NCI-H1092 treated with DMSO at 0.1 percent for 48 hours (cell line): ENCODE measurements at places on chromosomes 12 and 14.

- DNase-seq = no peak
These were observed 7.2 kb downstream of the MCRS1 start for GRCh38 chr12:49560695-49561094.

- DNase-seq = no peak
These were observed 53.1 kb downstream of the KIF26A start for GRCh38 chr14:104191409-104191997.

- peak; percentile 7 for DNase-seq
These were observed 170.8 kb downstream of the RPL10L start for GRCh38 chr14:46480817-46481216.

DNA sequence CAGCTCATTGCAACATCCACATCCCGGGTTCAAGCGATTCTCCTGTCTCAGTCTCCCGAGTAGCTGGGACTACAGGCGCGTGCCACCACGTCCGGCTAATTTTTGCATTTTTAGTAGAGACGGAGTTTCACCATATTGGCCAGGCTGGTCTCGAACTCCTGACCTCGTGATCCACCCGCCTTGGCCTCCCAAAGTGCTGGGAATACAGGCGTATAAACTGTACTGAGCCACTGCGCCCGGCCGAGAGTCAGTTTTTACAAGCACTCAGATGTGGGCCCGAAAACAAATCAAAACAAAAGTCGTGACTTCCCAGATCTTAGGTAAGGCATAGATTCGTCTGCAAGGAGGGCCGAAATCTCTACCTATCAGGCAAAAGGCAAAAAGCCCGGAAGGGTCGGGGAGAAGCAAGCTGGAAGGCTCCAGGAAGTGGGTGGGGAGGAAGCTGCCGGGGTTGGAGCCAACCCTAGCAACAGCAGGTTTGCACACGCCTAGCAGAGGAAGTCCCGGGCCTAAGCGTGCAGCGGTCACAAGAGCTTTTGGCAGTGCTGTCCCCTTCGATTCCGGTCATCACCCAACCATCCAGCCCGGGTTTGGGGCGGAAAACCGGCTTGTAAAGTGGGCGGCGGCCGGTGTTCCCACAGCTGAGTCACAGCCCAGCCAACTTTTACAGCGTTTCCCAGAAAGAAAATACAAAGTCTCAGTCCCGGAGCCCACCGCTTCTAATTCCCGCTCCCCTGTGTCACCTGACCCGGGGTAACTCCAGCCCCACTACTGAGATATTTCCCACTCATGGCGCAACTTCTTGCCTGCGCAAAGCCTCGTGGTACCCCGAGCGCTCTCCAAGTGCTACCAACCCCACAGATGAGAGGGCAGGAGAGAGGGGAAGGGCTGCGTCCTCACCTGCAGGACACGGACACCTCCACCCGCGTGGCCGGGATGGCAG lies 583 bp downstream of the CPNE8 start:
- no peak for DNase-seq

- no peak for DNase-seq
These were observed 193.5 kb upstream of the CNOT2 start for GRCh38 chr12:70049596-70050360.

GRCh38 chr12:133222211-133222610 lies 13.5 kb downstream of the ANHX start:
- DNase-seq = no peak

DNA sequence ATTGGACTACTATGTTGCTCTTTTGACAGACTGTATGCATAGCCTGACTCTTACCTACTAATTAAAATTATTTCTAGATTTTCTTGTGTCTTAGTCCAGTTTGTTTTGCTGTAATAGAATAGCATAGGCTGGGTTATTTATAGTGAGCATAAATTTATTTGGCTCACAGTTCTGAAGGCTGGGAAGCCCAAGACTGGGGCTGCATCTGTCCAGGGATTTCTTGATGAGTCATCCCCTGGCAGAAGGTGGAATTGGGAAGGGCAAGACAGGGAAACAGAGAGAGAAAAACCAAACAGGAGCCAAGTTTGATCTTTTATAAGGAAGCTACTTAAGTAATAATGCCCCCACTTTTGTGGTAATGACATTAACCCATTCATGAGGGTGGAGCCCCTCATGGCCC lies 759.2 kb upstream of the LRFN5 start:
- no peak for DNase-seq

DNA sequence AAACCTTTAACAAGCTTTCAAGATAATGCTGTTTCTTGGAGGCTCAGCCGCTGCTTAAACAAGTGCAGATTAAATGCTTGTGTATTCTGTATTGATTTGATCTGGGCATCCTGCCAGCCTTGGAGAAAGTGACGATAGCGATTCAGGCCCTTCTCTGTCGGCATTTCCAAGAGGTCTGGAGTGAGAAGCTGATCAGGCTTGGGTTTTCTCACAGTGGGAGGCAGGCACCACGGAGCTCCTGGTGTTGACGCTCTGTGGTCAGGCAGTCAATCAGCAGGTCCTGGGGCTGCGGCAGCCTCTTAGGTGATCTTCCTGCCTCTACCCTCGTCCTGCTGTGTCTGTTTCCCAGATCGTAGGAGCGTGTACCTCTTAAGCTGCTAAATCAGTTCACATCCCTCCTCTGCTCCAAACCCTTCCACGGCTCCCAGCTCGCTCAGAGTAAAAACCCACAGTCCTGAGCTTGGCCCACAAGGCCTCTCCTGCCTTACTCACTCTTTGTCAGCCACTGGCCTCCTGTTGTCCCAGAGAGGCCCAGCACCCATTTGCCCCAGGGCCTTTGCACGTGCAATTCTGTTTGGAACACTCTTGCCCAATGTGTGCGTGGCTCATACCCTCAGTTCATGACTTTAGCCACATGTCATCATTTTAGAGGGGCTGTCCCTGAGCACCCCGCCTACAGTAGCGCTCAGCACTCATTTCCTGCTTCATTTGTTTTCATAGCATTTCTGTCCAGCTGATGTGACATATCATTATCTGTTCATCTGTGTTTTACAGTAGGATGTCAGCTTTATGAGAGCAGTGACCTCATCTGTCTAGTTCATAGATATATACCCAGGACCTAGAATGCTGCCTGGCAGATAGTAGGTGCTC lies 155.4 kb downstream of the AACS start:
- DNase-seq = peak; percentile 7

GRCh38 chr14:92389598-92390158 lies 66.7 kb downstream of the SLC24A4 start:
- DNase-seq = no peak

DNA sequence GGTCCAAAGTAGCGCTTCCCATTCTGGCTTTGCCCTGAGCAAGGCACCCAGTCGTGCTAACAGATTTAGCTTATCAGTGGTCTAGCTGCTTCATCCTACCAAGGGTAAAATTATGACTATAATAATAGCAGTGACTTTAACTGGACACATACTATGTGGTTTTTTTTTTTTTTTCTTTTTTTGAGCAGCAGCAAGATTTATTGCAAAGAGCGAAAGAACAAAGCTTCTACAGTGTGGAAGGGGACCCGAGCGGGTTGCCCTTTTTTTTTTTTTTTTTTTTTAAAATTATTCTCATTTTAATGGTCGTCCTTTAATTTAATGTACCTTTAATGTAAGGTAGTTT lies 505 bp downstream of the HELB start:
- no peak for DNase-seq

GRCh38 chr12:76874491-76875190 lies 4.2 kb downstream of the CSRP2 start:
- no peak for DNase-seq

- DNase-seq = no peak
These were observed 40.7 kb downstream of the TESC start for GRCh38 chr12:117058442-117059072.

DNA sequence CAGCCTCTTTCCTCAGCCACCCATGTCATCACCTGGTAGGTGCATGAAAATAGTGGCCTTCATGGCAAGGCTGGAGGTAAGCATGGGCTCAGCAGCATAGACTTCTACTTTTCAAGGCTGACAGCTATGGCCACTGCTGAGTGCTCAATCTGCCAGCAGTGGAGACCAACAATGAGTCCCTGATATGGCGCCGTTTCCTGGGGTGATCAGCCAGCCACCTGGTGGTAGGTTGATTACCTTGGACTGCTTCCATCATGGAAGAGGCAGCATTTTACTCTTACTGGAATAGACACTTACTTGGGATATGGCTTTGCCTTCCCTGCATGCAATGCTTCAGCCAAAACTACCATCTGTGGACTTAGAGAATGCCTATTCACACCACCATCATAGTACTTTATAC lies 39.5 kb upstream of the USP44 start:
- peak; percentile 29 for DNase-seq

DNA sequence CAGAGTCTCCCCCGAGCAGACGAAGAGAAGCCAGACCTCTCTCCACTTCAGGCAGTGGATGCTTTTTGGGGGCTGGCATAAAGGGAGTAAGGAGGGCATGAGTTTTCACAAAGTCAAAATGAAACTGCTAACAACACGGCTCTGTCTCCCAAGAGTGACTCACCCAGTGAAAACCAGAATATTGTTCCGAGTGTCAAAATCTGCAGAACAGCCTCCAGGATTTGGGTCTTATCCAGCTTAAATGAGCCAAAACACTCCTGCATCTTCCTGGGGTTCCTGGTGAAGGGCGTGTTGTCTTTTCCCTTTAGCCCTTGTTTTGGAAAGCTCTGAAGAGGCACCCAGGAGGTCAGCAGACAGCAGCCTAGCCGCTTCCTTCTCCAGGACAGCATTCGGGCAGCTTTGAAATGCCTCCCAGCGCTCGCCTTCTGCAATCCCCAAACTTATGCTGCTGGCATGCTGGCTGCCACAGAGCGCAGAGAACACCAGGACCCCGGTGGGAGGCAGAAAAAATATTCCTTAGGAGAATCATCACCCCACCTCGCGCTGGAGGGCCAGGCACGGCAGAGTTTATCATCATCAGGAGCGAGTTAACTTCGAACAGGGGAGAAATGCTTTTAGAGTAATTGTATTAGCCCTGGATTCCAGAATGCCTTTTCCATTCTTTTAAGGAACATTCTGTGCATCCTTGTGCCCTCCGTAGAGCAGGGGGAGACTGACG lies 117.7 kb upstream of the NCOR2 start:
- DNase-seq = no peak

DNA sequence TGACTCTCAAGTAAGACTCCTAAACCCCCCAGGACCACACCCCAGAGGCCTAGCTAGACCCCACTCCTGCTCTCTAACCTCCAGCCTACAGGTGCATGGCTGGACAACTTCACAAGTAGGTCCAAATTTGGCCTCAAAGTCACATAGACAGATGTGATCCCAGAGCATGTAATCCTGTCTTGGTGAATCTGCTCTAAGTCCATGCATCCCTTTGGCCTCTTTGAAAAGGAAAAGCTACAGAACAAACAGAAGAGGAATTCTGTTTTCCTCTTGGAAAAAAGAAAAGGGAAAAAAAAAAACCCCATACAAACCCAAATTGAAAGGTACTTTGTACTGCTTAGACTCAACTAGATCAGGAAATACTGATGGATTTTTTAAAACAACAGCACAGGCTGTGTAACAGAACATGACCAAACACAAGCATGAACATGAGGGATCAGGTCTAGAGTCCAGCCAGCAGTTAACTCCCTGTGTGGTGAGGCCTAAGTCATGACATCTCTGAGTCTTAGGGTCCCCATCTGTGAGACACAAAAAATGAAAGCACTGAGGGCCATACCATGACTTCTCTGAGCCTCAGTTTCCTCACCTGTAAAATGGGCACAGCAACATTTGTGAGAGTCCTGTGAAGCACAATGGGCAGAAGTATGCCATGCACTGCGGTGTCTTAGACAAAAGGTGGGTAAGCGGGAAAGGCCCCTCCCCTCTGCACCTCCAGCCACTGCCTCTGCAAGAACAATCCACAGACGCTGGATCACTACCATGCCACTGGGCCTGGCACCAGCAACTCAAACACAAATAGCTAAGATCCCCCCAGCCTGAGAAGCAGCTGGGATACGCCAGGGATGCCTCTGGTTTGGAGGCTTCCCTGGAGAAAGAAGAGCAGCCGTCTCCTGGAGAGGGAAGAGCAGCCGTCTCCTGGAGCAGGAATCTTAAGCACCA lies 9.9 kb downstream of the PITPNM2 start:
- no peak for DNase-seq

DNA sequence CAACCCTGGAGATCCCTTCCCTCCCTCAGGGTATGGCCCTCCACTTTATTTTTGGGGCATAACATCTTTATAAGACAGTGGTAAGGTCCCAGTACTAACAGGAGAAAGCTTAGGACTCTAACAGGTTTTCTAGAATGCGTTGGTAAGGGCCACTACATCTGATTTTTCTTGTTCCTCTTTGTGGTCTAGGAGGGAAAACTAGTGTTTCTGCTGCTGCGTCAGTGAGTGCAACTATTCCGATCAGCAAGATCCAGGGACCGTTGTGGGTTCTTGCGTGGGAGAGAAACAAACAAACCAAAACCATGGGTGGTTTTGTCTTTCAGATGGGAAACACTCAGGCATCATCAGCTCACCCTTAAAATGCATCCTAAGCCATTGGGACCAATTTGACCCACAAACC lies 123.6 kb upstream of the SLC16A7 start:
- no peak for DNase-seq

DNA sequence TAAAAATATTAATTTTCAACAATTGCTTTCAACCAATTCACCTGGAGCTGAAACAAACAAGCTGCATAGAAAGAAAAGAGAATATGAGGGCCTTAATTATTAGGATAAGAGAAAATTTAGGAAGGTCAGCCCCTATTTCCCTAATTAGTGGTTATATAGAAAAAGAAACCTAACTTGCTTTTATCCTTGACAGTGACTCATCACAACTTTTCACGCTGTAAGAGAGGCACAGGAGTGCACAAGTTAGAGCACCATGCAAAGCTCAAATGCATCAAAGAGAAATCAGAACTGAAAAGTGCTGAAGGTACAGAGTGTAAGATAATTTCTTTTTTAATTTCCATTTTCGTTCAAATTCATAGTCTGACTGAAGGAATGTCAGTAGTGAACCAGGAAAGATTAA lies 4.7 kb downstream of the CLEC4D start:
- DNase-seq = no peak

- DNase-seq = no peak
These were observed 216.7 kb downstream of the FOXG1 start for GRCh38 chr14:28983279-28983678.

GRCh38 chr12:20395791-20396550 lies 27.6 kb downstream of the PDE3A start:
- DNase-seq = no peak

GRCh38 chr12:95789126-95790032 lies 1.2 kb downstream of the NTN4 start:
- DNase-seq = peak; percentile 60

DNA sequence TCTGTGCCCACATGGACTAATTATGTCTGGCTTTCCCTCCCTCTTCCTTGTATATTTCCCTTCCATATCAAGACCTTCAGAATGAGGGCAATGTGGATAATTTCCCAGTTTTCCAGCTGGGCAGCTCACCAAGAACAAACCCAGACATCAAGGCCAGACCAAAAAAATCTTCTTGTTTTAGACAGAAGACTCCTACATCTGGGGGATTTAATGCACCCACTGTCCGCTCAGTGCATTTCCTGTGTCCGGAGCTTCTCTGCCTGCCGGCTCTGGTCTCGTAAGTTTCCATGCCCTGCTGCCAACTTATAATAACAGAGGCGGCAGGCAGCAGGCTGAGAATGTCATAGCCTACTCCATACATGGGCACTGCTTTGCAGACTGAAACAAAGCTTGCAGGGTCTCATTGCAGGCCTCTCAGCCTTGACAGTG lies 207.2 kb upstream of the BCL2L14 start:
- no peak for DNase-seq
